ENCODE measurements at places on chromosomes 13 and 19.

DNA sequence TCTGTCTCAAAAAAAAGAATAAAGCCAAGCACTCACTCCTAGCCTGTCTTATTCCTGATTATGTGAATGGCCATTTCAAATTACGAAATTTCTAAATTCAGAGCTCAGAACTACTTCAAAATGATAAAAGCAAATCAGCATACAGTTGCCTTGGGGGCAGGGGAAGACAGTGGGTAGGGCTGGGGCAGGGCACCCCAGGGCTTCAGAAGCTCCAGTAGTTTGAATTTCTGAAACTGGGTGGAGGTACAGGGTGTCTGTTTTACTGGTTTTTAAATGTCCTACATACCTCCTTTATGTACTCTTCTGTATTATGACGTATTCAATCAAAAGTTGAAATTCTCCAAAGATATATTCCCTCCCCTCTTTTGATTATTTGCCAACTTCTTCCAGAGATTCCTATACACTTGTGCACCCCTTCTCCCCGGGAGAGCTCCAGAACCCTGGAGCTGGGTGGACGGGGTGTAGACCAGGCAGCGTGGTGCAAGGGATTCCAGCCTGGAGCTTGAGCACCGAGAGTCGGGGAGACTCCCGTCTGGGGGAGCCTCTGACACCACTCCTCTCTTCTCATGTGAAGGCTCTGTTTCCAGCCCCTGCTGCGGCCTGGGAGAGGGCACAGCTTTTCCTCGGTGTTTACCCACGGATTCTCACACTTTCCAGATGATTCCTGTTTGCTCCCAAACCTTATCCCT, 84.7 kb upstream of the GPR183 start:
- DNase-seq, result no peak

DNA sequence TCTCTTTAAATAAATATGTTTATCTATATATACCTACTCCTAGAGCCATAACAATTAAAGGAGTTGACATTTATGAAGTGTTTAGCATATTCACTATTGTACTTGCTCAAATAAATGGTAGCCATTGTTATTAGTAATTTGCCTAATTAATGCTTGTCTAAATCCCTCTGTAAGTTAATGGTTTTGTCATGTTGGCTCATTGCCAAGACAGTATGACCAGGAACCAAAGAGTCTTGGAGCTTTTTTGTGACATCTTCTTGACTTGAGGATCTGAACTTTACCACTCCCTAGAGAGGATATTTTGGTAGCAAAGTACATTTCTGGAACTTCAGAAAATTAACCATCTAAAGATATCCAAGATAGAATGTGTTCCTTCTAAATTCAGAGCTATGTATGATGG, 15.5 kb downstream of the FRY start:
- DNase-seq, result no peak

- no peak for DNase-seq
These were observed 945.5 kb upstream of the SLC10A2 start for GRCh38 chr13:104011505-104012241.

DNA sequence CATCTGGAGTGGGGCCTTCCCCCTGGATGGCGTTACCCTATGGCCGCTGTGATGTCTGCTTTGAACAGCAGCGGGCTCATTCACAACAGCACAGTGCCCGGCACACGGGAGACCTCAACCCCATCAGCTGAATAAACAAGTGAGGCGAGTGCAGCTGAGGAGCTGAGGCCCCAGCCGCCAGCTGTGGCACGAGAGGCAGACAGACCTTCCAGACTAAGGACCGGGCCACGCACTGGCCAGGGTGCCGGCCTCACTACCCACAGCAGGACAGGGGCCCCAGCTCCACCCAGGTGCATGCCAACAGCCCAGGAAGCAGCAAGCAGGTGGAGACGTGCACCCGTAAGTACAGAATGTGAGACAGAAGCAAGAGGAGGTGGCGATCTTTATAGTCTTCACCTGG, 39.6 kb downstream of the STK24 start:
- no peak for DNase-seq

DNA sequence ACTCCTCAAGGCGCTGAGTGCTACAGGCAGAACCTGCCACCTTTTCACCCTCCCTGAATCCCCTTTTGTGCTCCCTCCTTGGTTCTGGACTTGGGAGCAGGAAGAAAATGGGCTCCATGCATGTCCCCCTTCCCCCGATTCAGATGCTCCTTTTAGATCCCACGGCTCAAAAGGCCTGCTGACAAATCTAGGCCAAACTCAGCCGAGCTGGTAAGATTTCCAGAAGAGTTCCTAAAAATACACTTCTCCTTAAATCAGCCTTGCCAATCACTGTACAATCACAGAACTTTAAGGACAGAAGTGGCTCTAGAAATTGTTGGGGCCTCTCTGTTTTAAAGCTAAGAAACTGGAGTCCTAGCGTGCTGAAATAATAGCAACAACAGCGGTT, 37.3 kb downstream of the MBNL2 start:
- DNase-seq, result no peak

- DNase-seq, result peak; percentile 72
These were observed 4.7 kb downstream of the ALOX5AP start for GRCh38 chr13:30739761-30740642.

DNA sequence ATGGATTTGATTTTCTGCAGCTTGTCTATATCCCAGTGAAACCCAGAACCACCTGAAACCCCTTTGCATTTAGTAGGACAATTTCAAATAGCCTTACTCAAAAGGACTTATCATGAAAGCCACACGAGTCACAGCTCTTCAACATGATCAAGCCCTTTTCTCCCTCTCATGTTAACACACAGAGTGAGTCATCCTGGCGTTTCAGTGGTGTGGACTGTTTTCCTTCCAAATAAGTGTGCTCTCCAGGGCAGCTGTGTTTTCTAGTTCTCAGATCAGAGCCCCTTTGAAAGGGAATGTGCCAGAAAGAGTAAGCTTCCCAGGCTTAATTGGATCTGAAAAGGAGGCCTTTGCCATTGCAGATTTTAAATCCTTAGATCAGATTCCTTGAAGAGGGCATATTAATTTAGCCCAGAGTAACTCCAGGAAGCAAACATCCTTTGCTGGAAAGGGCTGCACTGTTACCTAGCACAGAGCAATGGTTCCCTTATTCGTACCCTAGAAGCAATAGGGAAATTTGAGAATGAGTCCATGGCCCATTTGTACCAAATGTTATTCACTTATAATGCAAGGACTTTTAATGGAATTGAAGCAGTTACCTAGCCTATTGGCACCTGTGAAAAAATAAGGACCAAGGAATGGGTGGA, 51.3 kb downstream of the ERICH6B start:
- no peak for DNase-seq

Data from CD4-positive, alpha-beta T cell treated with Interleukin-17A for 4 hours (primary cell).